D721Med (cell line): ENCODE measurements at places on chromosomes 2 and 18.
A peak's percentile ranks its signal among the peaks of the same experiment; 100 is the strongest.

DNA sequence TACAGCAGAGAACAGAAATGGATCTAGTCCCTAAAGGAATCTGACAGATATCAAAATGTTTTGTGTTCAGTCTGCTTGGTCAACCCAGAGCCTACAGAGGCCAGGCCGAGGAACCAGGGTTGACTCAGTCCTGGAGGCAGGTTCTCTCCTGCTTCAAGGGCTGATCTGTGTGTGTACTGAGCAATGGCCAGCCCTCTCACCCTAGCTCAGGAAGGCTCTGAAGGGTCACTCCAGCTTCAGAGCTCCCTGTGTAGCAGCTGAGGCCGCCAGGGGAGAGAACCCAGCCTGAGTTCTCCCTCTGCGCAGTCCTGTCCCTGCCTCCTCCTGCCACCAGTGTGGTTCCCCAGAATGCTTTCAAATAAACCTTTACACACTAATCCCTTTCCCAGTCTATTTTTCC lies 41.1 kb downstream of the NEURL3 start:
- DNase-seq = no peak

DNA sequence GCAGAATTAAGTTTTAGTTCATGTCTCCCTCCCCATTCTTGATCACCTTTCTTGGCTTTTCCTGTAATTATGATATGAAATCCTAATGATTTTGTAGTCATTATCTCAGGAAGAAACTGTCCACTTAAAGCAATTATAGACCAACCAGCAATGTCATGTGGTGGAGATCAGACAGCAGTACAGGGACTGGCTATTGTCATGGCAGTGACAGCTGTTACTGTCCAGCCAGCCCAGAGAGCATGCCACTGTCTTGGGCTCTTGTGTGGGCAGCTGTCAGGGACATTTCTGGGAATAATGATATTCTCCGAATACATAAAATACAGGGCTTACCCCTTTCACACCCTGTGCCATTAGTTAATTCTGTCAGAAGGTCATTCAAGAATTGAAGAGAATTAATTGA lies 355.3 kb upstream of the RAB12 start:
- DNase-seq = no peak

- DNase-seq = no peak
These were observed 44.2 kb downstream of the LYPD6B start for GRCh38 chr2:149082735-149083134.

- no peak for DNase-seq
These were observed 38.8 kb downstream of the DPYSL5 start for GRCh38 chr2:26886736-26887135.

GRCh38 chr2:164831180-164831579 lies 10.4 kb downstream of the COBLL1 start:
- DNase-seq = no peak

- DNase-seq = no peak
These were observed 51.2 kb upstream of the PXDN start for GRCh38 chr2:1795261-1796231.

GRCh38 chr2:85551698-85552678 lies 9.3 kb downstream of the GGCX start:
- DNase-seq = peak; percentile 52

DNA sequence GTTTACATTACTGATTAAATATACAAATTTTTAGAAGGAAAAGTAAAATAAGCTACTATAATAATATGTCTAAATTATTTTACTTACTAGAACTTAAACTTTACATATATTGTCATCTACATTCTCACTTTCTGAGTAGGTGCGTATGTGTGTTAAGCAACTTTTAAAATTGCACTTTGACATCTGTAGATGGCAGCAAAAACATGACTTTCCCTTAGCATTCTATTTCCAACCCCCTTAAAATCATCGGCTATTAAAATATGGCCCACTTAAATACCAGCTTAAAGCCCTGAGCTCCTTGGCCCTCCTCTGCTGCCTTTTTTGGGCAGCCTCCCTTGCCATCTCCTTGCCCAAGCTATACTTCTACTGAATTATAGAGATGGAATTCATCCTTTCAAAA lies 78.0 kb downstream of the UPP2 start:
- DNase-seq = no peak

DNA sequence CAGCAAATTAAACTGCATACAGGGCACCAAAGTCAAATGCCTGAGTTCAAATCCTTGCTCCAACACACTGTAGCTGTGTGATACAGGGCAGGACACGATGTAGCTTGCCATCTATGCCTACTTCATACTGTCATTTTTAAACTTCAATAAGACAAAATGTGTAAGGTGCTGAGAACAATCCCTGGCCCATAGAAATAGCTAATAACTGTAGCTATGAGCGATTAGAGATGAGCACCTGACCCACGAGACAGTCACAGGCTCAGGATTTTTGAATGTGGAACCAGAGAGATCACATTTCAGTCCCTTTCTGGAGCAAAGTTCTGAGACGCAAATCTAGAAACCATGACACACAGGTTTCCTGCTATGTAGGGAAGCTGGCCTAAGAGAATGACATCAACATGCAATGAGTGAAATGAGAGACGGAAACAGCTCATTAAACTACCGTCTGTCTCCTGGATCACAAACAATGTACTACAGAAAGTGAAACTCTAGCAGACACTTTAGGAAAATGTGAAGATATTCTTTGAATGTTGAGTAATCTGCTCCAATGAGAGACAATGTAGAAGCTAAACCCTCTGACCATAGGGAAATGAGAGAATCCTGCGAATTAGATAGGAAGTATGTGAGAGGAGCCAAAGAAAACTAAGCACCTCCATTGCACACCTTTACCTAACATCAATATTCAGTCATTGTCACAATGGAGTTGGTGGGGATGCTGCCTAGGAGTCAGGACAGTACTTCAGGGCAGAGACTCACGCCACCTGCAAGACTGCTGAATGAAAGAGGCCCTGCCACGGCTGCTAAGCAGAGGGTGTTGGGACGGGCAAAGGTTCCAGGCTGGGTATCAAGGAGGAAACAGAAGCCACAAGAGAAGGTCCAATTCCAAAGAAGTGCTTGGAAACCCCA lies 25.5 kb downstream of the B4GALT6 start:
- no peak for DNase-seq

GRCh38 chr2:139367416-139367815 lies 587.2 kb upstream of the NXPH2 start:
- no peak for DNase-seq

DNA sequence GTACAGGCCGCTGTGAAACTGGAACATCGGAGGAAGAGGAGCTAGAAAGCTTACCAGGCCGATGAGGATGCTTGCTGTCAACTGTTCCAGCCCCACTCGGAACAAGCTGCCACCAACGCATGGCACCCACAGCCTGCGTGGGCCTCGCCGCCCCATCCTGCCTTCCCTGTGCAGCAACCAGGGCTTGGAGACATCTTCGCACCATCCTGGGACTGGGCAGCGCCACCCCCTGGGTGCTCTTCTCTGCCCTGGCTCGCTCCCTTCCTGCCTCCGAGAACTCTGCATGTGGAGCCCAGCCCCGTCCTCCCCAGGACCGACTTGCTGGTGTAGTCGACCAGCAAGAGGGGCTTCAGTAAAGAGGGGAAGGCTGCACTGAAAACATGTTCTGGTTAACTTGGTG lies 10.8 kb downstream of the TMEM18 start:
- DNase-seq = no peak

DNA sequence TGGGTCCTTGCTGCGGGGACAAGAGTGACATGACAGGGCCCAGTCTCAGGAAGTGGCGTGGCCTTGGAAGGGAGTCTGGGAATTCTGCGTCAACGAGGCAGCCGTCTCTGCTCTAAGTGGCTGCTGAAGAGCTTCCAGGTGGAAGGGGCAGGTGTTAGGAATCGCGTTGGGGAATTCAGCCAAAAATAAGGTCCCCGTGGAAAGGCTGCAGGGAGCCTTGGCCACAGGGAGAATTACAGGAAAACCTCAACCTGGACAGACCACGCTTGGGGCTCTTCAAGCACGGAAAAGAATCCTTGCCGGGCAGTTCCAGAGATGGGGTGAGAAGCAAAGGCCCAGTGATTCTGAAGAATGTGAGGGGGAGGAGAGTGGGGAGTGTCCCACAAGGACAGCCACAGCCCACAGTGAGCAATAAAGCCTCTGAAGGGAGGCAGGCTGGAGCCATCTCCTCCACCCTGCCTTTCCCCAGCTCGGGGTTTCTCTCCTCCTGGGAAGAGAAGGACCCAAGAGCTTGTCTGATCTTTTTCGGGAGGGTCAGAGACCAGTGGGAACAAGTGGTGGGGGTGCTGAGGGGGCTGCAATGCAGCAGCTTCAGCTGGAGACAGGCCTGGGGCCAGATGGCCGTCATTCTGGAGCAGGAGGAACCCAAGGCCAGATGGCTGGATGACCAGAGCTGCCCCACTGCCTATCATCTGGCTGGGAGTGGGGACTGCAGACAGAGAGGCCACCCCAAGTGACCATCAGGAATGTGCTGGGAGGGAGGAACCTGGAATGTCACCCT lies 106.4 kb upstream of the SMAD2 start:
- DNase-seq = no peak

DNA sequence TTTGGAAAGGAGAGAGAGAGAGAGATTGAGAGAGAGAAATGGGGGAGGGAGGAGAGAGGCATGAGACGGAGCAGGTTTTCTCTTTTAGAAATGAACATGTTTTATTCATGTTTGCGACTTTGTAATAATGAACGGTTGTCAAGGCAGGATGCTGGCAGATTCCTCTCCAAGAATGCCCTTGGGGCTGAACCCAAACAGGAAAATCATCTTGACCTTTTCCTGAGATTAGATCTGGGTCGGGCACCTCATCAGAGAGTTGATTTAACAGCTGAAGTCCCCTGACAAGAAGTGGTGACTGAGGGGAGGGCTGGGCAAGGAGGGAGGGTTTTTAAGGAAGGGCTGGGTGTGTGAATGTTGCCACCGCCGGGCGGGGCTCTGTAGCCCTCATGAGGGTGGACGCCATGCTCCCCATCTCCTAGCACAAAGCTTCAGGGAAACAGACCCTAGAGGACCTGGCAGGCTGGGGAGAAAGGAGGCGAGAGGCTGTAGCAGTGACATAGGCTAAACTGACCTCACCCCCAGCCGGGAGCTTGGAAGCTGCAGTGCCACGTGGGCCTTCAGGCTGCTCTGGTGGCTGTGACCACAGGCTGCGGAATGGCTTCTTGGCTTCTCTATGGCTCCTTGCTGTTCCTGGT lies 60.0 kb downstream of the LIPG start:
- DNase-seq = no peak

- no peak for DNase-seq
These were observed 18.4 kb upstream of the B3GNT2 start for GRCh38 chr2:62177392-62178049.

- DNase-seq = no peak
These were observed 141.0 kb downstream of the GLI2 start for GRCh38 chr2:120876526-120877280.

DNA sequence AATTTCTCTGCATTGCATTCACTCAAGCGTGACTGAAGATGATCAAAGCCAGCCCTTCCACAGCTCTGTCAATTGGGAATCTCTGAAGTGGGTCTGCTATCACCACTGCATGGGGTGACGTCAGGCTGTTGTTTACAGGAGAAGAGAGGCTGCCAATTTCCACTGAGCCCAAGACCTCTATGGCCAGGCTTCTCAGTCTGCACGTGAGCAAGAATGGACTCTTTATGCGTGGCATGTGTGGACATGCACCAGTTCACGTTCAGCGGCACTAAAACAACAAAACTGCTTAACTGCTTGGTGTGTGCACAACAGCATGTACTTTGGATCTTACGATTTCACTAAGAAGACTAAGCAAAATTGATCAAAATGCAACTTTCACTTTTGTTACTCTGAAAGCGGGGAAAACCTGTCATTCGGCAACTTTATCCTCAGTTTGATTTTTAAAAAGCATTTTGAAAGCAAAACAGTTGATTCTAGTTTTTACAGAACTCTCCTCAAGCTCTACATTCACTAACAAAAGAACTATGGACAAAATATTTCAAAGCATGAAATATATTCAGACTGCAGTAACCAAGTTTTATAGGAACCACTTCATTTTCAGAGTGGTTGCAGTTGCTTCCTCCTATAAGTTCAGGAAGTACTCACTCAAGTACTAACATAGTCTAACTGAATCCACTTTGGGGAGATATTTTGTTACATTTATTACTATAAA lies 77.0 kb upstream of the SERTAD2 start:
- DNase-seq = no peak

GRCh38 chr2:21966139-21966538 lies 842.4 kb downstream of the TDRD15 start:
- no peak for DNase-seq

DNA sequence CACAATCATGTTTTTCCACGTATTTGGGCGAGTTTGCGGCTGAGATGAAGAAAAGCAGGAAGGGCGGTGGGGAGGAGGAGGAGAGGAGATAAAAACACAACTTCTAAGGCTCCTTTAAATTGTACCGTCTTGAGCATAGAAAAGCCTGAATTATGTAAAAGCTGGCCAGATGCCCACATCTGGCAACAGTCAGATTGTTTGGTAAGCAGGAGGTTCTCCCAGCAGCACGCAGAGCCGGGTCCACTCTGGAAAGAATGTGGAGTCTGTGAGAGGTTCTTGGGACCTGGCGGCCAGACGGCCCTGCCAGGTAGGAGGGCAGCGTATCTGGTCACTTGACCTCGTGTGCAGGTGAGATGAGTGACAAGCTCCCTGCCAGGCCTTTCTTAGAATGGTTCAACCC lies 215.3 kb upstream of the APCDD1 start:
- no peak for DNase-seq

DNA sequence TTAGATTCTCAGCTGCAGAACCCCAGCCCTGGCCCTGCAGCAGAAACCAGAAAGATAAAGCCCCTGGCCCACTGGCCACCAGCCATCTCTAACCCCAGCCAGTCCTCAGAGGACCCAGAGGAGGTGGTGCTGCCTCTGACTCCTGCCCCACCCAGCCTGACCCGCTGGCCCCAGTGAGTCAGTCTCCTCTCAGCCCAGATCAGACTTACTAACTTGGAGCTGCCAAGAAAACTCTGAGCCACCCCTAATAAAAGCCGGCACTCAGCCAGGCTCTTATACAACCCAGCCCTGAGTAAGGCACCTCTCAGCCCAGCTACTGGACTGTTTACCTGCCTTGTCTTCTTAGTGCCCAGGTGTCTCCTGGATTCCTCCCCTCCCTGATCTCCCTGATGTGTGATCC lies 2.0 kb downstream of the SLC14A2 start:
- no peak for DNase-seq

DNA sequence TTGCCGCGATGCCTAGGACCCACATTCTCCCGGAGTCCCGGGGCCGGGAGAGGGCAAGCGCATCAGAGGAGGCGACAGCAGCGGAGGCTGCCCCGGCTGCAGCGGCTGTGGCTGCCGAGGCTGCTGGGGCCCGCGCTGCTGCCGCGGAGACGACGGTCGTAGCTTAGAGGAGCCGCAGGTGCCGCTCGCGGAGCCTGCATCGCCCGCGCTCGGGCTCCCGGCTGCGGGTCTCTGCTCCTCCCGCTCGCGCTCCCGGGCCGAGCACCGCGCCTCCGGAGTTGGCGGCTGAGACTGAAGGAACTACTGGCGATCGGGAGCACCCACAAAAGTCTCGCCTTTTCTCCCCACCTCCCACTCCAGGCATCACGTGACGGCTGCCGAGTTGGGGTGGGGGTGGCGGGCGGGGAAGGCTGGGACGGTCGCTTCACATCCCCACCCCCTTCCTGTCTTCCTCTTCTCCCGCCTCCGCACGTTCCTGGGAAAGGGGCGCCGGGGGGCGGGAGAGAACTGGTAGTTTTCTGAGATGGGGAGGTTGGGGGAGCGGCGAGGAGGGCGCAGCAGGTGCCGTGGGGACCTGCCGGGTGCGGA lies at the start of gene LYPD1:
Gene LYPD1 (minus strand): TSS at position 298 of the 588 bp plus-strand sequence. CDS start 273 bp downstream, at position 25.
- no peak for DNase-seq

- DNase-seq = no peak
These were observed 37.5 kb downstream of the CMPK2 start for GRCh38 chr2:6828299-6828584.
